ENCODE measurements at places on chromosomes 7 and 10.

DNA sequence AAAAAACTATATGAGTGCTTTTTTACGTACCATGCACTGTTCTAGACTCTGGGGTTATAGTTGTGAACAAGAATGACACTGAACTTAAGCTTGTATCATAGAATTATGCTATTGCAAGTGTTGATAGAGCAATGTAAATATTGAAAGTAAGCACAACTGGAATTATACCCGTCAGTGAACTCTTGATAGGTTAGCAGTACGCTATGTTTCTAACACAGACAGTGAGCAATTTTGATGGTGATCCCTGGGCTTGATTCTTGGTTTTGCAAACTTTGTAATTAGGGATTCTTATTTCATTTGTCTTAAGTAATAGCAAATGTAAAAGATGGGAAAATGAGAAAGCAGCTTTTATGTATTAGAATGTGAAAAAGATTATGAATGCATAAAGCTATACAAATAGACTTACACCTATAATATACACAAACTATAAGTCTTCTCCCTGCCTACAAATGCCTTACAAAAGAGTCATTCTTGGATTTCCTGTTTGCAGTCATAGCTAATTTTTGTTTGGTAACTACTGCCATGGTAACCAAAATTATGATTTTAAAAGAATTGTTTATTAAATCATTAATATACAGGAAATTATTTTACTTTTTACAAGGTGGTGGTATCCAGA, 6.7 kb downstream of the TES start:
- DNase-seq = no peak

DNA sequence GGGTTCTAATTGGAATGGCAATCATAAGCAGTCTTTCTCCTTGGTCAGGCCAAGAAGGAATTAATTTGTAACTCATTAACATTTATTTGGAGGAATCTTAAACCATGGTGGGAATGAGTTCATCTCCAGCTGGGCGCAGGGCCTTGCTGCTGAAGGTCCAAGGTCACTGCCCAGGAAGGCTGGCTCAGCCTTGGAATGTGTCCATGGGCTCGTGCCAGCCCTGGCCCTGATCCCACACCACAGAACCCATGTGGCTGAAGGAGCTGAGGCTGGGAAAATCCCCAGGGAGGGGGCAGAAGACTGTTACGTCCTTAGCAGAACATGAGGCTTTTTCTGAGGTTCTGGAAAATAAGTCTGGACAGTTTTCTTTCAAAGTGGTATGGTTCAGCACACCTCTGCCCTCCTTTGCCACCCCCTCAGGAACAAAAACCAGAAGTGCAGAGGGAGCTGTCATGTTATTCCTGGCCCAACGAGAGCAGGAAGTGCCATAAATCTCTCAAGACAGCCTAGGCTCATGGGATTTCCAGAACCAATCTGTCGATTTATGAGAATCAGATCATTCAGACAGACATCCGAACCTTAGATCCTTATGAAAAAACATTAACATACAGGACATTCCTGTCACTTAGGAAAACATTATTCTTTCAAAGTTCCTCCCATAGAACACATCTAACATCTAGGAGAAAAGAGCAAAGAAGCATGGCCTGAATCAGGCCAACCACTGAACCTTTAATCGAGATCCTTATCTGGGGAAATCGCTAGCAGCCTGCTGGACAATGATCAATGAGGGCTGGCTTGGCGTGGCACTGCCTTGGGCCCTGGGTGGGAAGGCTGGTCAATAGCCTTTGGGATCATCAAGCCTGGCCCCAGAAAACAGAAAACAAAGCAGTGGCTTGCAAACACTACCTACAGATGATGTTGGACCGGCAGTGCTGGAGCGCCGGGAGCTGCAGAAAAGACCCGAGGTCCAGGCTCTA, 134.3 kb downstream of the TAX1BP1 start:
- DNase-seq = no peak

- no peak for DNase-seq
These were observed 45.2 kb upstream of the INSIG1 start for GRCh38 chr7:155252444-155252887.

DNA sequence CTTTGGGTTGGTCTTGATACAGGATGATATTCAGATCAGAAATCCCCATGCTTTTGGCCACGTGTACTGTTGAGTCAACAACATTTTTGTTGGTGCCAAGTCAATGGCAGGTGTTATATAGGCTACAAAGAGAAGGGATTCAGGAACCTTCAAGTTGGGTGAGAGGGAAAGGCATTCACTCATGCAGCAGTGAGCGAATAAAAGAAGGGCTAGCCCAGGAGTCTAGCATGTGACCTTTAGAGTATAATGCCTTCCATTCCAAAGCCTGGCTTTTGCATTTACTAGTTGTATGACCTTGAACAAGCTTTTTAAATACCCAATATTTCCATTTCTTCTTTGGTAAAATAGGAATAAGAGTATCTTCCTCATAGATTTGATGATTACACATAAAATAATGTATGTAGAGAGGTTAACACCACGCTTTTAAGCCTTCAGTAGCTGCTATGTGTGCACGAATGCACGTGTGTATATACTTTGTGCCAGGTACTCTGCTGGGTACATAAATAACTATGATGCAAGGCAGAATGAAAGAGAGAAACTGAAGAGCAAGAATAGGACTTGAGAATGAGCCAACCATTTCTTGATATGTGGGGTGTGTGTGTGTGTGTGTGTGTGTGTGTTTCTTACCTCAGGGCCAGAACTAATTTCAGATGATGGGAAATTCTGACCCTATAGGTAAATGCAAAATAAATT, 163.6 kb downstream of the PDE1C start:
- DNase-seq = no peak

DNA sequence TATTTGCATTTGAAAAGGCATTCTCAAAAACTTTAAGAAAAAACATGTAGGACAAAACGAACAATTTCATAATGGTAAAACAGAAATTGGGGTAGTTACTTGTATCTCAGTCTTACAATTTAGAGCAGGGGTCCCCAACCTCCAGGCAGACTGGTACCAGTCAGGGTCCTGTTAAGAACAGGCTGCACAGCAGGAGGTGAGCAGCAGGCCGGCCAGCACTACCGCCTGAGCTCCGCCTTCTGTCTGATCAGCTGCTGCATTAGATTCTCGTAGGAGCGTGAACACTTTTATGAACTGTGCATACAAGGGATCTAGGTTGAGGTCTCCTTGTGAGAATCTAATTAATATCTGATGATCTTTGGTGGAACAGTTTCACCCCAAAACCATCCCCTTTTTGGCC, 77.3 kb downstream of the SEMA3A start:
- DNase-seq = no peak

GRCh38 chr7:139913021-139913844, 84.2 kb downstream of the TBXAS1 start:
- DNase-seq = no peak

- no peak for DNase-seq
These were observed 63.0 kb downstream of the ABRAXAS2 start for GRCh38 chr10:124864421-124865193.

DNA sequence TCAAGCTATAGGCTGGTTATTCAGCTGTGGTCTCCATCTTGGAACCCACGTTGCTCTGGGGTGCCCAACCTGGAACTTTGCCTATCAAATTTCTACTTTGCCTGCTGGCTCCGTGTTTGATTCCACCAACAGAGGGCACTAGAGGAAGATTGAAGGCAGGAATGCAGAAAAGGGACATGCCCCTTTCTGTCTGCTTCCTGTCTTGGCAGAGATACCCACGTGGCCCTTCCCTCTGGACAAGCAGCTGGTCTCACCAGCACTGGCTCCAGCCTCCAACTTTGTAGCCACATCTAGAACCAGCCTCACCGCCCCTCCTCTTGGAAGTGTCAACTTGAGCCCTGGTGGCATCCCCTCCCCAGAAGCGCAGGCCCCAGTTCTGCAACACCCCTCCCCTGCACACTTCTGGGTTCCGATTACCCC, 52.1 kb upstream of the ZNF438 start:
- peak; percentile 37 for DNase-seq

DNA sequence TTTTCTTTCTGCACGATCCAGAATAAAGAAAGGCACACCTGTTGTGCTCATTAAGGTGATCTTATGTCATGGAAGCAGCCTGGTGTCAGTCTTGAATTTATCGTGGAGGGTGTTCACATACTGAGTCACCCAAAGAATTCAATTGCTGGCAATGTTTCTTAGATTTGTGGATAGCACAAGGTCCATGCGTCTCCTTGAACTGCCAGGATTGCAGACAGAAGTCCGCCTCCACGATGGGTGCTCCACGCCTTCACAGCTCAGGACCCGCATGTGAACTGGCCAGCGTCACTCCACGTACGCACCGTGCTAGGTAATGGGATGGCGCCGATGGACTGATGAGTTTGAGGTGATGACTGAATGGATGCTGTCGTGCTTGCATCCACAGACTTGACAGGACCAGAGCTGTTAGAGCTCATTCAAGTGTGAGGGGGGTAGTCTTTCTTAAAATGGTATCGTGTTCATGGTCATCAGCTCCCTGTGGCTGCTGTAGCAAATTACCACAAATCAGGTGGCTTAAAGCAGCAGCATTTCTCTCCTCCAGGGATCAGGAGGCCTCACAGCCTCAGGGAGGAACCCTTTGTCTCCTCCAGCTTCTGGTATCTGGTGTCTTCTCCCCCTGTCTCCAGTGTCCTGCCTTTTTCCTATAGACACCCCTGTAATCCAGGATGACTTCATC, 65.4 kb upstream of the DNAJB6 start:
- DNase-seq = no peak

DNA sequence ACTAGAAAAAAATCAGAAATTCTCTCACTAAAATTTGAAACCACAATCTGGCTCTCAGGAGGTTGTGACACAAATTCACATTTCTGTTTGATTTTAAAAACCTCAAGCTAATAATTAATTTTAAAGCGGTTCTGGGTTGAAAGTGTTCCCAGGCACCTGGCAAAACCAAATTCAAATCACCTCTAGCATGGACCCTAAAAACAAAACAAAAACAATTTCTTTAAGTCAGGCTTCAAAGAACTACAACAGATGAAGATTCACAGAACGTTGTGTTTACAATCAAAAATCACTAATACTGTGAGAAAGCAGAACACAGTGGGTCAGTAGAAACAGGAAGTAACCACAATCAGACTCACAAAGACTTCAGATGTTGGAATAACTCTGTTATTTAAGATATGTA, 7.2 kb upstream of the RELN start:
- DNase-seq = no peak

- DNase-seq = no peak
These were observed 11.9 kb upstream of the GTF2IRD1 start for GRCh38 chr7:74441801-74442200.

DNA sequence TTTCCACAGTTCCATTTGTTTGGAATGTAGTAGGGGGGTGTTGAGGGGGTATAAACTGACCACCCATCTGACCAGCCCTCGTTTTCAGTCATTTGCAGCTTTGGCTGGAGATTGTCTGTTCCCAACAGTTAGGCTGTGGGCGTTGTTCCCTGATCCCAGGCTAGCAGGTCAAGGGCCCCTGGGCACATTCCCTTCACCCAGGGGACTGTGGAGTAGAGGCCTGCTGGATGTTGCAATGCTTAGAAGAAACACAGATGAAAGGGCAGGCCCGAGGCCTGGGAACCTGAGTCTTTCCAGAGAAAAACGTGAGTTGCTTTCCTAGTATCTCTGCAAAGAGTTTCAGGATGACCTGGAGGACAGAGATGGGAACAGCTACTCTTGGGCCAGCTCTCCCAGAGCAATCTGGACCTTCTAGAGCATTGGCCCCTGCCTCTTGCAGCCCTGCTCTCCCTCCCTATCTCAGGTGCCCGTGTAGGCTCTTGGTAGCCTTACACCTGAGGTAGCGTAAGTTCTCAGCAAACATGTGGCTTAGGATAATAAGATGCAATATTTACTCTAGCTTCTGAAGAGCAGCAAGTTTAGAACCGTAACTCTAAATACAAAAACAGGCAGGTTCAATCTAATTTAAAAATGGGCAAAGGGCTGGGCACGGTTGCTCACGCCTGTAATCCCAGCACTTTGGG, 99.4 kb upstream of the EFCAB10 start:
- DNase-seq = no peak

- DNase-seq = no peak
These were observed 2.9 kb upstream of the ENTPD7 start for GRCh38 chr10:99656199-99657064.

- no peak for DNase-seq
These were observed 56.0 kb upstream of the MACROH2A2 start for GRCh38 chr10:69996611-69997010.

GRCh38 chr10:91604553-91605534, 28.0 kb downstream of the PPP1R3C start:
- no peak for DNase-seq

DNA sequence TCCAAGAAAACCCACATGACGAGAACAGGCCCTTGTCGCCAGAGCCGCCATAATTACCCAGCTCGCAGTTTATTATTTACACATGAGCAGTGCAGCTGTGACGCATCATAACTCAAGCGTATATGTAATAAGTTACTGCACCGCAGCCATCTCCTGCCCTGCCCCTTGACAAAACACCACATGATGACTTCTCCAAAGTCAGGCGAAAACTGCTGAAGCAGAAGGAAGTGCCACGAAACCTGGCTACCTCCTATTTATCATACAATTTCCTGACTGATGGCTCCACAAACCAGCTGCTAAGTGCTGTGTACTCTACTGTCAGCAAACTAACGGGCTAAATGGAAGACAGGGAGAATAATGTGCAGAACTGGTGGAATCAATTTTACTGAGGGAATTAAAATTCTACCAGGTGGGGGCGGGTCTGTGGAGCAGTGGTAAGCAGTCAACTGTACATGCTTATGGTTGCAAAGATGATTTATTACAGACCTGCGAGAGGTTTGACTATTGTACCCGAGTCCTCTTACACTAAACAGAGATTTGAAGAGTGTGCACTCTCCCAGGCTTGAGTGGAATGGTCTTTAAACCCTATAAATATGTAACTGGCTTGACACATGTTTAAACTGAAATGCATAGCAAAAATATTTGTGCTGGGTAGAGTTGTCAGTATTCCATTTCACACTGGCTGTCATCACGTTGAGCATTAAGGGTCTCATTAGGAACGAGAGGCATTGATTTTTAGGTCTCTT, 156.0 kb downstream of the GLI3 start:
- DNase-seq = no peak

- no peak for DNase-seq
These were observed 12.4 kb upstream of the RET start for GRCh38 chr10:43064331-43065075.

DNA sequence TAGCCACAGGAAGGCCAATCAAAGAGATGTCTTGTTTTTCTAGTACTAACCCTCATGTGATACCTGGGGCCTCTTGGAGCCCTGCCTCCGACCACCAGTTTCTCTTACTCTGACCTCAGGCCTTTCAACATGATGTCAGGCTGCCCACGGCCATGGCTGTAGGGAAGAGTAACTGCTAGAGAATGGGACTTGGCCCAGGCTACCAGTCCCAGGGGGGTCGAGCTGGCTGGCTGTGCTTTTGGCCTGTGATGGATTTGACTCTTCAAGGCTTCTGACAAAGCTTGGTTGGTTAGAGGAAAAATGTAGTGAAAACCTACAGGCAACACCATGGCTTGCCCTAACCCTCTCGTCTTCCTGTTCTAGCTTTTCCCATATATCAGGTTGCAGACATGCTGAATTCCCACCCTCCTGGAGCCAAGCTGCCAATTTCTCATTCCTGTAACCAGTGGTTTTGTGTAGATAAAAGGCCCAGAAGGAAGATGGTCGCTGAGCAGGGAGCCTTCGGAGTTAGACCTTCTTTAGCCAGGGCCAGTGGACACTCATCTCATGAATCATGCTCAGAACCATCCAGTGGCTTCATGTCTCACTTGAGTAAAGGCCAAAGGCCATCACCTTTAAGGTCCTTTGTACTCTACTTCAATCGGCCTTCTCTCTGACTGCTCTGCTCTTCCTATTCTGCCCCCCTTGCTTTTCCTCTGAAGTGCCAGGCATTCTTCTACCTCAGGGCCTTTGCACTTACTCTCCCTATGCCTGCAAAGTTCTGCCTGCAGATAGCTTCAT, 19.7 kb downstream of the SUFU start:
- no peak for DNase-seq

GRCh38 chr7:99733003-99733402, 2.0 kb downstream of the CYP3A7 start:
- no peak for DNase-seq
